Cardiac ventricle fibroblast (primary cell): ENCODE measurements at places on chromosomes 5 and 9. TPM values are rescaled to one million over a fixed set of nuclear protein-coding genes. Genes with fewer than 3 reads are reported as not detected.

The VPS13A gene
- 4.4 and 7.3 TPM in 2 replicates for total RNA-seq

The SPINK4 gene
- not detected in 2 replicates for total RNA-seq

The MLLT3 gene
- 13.2 and 17.5 TPM in 2 replicates for total RNA-seq

The FAM81B gene
- not detected in 2 replicates for total RNA-seq

The PCDHGA7 gene
- total RNA-seq, result 9.9 and 10.7 TPM in 2 replicates

The IL11RA gene
- 61.2 and 84.7 TPM in 2 replicates for total RNA-seq

The MSX2 gene
- total RNA-seq, result 4.4 and 7.0 TPM in 2 replicates

The ECM2 gene
- 39.1 and 50.1 TPM in 2 replicates for total RNA-seq

The MCIDAS gene
- total RNA-seq, result not detected in 2 replicates

The IL33 gene
- 127 and 138 TPM in 2 replicates for total RNA-seq

The CTNNAL1 gene
- total RNA-seq, result 52.8 and 56.8 TPM in 2 replicates

The PTTG1 gene
- total RNA-seq, result 13.2 and 38.9 TPM in 2 replicates

The MORN5 gene
- total RNA-seq, result not detected in 2 replicates

The FOXE1 gene
- total RNA-seq, result not detected in 2 replicates

The NTNG2 gene
- 1.6 and 2.1 TPM in 2 replicates for total RNA-seq

The PDE6A gene
- total RNA-seq, result not detected in 2 replicates

The DDX31 gene
- 11.9 and 13.5 TPM in 2 replicates for total RNA-seq

The GMCL2 gene
- total RNA-seq, result not detected in 2 replicates

The DNAH5 gene
- 0.05 and 0.12 TPM in 2 replicates for total RNA-seq

The PCYOX1L gene
- 9.2 and 9.9 TPM in 2 replicates for total RNA-seq

The PIP5K1B gene
- total RNA-seq, result not detected in 2 replicates

The PCDHA5 gene
- not detected in 2 replicates for total RNA-seq

The CCL27 gene
- total RNA-seq, result not detected in 2 replicates

The PTPRD gene
- 9.4 and 19.8 TPM in 2 replicates for total RNA-seq

The PCDHA6 gene
- total RNA-seq, result 0.37 and 0.64 TPM in 2 replicates

The NEUROG1 gene
- not detected in 2 replicates for total RNA-seq

The PCDHGA9 gene
- 5.3 and 6.2 TPM in 2 replicates for total RNA-seq

The ANKRD18A gene
- not detected in 2 replicates for total RNA-seq

The PLCXD3 gene
- 71.4 and 74.8 TPM in 2 replicates for total RNA-seq
